Type B pancreatic cell (in vitro differentiated cells): ENCODE measurements at places on chromosomes 16 and 17. TPM values are rescaled to one million over a fixed set of nuclear protein-coding genes. Genes with fewer than 3 reads are reported as not detected.

GRCh38 chr17:76314392-76315227 is 6.5 kb upstream of the QRICH2 start:
- DNase-seq: no peak

- DNase-seq: no peak
Observed at GRCh38 chr17:67615011-67615561, 102.7 kb upstream of the NOL11 start.

GRCh38 chr17:83170571-83171260 is 91.3 kb downstream of the METRNL start:
- peak; percentile 37 for DNase-seq

GRCh38 chr17:63434951-63435571 is 11.0 kb downstream of the CYB561 start:
- no peak for DNase-seq

- DNase-seq: no peak
Observed at GRCh38 chr17:34578016-34578415, 1.4 kb upstream of the TMEM132E start.

The TNK1 gene
- total RNA-seq: 6.6 and 11.5 TPM in 2 replicates

DNA sequence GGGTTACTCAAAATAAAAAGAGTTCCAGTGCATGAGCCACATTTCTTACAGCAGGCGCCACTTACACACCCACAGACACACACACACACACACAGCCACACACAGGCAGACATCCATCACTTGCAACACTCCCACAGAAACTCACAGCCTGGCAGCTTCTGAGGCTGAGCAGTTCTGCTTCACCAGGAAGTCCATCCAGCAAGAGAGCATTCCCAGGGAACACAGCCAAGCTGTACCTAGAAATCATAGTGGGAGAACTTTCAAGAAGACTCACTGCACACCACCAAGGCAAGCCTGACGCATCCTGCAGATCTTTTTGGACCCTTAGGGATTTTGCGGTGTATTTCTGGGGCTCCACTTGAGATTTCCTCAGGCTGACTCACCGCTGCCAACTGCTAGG is 140.9 kb upstream of the WSB1 start:
- DNase-seq: no peak

DNA sequence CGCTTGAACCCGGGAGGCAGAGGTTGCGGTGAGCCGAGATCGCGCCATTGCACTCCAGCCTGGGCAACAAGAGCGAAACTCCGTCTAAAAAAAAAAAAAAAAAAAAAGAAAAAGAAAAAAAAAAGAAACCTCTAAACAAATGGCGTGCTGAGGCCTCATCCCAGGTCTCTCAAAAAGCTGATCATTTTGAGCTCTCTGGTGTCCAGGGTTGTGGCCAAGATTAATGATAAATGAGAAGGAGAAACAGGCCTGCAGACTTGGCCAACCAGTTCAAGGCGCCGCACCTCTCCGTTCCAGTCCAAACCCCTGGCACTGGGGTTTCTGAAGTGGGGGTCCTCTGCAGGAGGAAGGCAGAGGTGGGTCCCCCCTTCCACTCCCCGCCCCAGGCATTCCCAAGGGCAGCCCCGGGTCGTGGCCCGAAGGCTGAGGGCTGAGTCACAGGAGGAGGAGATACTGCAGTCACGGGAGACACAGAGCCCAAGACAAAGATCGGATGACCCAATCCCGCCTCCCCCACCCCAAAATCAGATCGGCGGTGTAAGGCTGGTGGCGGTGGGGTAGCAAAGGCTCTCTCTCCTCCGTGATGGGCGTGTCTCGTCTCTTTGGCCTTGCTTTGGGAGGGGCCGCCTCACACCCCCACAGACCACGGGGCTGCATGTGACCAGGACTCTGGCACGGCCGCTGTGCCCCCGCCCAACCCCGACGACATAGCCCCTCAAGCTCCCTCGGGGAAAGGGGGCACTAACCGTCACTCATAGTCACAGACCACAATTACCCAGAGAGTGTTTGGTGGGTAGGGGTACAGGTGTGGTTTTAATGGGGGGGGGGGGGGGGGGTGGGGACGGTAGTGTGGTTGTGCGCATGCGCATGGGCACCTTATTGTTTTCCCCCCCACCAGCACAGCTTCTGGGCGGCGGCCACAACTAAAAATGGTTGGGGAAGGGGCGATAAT is 1.1 kb downstream of the VAT1 start:
- no peak for DNase-seq

The CSHL1 gene
- not detected in 2 replicates for total RNA-seq

The MMP15 gene
- 33.2 and 46.3 TPM in 2 replicates for total RNA-seq
